Brain pericyte (primary cell): ENCODE measurements at places on chromosomes 4 and X.

- no peak for DNase-seq
Observed at GRCh38 chr4:188106454-188106853, 2.9 kb downstream of the TRIML2 start.

DNA sequence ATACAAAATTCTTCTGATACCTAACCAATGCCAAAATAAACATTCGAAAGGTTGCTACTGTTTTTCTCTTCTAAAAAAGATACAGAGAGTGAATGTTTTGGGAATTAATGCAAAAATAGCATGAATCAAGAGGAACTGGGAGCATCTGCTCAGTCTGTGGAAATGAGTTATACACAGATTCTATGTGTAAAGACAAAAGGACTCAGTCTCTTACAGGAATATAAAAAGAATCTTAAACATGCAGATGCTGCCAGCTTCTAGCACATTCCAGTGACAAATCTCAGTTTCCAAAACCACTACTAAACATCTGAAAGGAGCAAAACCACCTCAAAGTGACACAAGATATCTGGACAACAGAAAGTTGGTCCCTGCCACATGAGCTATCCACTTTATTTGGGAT, 55.0 kb downstream of the PAPSS1 start:
- no peak for DNase-seq

DNA sequence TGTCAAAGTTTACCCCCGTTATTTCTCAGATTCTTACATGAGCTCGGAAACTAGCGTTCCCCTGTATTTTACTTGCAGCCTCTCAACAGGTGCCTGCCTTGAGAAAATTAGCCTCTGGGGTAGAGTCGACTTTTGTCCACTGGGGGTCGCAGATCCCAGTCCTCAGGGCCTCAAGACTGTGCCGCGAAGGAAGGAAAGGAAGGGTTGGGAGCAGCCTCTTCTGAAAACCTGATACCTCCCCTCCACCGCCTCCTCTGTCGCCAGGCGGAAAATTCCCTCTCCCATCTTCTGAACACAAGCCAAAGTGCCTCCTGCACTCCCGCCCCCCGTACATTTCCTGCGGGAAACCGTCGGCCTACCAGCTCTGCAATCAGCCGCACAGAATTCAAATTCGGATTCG, 44.4 kb upstream of the TMSB15B start:
- DNase-seq, result peak; percentile 6

DNA sequence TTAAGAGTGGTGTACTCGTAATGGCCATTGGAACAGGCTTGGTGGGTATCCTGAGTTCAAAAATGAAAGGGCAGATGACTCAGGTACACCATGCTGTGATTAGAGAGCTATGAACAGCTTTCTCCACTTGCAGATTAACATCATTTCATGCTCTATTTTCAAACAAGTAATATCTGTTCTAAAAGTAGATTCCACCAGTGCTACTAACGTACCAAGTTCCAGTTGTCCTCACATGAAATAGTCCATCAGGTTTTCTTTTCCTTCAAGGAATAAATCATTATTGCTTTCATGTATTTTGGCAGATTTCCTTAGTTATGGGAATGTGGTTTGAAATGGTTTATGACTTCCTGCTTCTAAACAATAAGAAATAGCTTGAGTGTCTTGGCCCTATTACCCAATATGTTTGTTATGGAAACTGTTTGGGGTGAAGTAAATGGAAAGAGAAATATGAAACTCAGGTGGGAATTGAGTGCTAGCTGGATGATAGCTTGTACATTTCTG, 49.9 kb downstream of the PCDH7 start:
- DNase-seq, result no peak

DNA sequence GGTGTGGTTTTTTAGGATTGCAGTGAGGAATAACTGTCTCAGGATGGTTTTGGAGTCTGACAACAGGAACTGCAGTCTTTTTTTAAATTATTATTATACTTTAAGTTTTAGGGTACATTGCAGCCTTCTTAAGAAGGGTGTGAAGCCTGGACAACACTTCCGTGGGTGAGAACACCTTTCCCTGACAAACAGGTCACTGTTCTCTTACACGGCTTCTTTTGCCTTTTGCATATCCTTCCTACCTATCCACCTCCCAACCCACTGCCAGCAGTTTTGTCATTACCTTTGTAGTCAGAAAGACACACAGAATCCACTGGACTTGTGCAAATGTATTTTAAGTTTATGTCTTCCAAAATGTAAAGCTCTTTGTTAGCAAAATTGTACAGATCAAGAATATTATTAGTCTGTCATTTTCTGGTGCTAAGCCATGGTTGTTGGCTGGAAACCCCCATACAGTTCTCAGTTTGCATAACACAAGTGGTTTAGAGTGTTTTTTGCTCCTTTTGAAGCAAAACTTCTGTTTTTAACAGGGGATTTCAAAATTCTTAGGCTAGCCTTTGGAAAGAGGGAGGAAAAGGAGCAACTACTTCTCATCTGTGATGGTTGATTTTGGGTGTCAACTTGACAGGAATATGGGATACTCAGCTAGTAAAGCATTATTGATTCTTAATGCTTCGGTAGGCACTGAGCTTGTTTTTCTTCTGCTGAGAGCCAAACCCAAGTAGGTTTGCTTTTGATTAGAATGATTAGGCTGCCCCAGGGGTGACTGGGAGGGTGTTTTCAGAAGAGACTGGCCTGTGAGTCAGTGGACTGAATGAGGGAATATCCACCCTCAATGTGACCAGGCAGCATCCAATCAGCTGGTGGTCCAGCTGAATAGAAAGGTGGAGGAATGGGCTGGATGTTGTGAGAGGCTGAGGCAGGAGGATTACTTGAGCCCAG, 29.4 kb upstream of the KLHL2 start:
- DNase-seq, result no peak

- DNase-seq, result no peak
Observed at GRCh38 chr4:134777606-134778005, 576.0 kb upstream of the PABPC4L start.
